ENCODE measurements at places on chromosomes 2 and 18. TPM values are rescaled to one million over a fixed set of nuclear protein-coding genes. Genes with fewer than 3 reads are reported as not detected.

GRCh38 chr2:206462240-206462854 lies 19.0 kb downstream of the ADAM23 start:
- DNase-seq = no peak

- DNase-seq = no peak
Measured at GRCh38 chr18:74951165-74951760, 257.7 kb downstream of the PTGR3 start.

DNA sequence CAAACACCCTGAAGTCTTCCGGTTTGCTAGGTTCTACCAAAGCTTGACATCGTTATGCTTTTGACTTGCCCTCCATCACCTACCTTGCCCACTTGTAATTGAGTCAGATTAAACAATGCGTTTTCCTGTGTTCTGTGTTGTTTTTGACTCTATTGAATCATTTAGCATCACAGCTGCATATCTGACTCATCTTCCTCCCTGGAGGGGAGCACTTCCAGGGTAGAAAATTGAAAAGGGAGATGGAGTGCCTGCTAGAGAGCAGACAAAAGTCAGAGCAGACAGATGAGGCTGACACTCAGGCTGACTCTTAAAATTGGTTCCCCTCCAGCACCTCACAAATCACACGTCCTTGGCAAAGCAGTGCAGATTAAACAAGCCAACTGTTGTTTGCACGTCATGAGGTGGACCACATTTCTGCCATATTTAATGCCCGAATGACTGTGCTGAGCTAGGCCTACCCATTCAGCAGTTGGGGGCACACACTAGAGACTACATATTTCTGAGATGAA lies 2.2 kb downstream of the MPP4 start:
- DNase-seq = no peak

DNA sequence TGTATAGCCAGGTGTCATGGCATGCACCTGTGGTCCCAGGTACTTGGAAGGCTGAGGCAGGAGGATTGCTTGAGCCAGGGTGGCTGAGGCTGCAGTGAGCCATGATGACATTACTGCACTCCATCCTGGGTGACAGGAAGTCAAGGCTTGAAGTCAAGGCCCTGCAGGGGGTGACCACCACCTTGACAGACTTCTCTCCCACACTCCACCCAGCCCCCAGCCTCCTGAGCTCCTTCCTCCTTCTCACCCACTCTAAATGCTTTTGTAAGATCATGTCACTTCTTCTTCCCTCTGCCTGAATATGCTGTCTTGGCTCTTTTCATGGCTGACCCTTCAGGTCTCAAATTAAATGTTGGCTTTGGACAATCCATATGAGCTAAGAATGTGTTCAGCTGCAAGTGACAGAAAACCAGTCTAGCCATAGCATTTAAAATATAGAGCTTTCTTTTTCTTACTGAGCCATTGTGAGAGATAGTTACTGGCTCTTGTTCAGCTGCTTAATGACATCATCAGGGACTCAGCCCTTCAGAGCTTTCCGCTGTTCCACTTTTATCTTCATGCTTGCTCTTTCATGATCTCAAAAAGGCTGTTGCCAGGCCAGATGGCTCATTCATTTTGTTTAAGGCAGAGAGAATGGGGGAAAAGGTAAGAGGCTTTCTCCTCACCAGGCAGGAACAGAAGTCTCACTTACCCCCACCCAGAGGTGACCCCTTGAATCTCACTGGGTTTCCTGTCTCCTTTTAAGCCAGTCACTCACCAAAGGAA lies 36.7 kb upstream of the TTC39C start:
- DNase-seq = no peak

GRCh38 chr2:112996635-112997034 lies 8.6 kb upstream of the IL36A start:
- peak; percentile 89 for DNase-seq

- DNase-seq = no peak
Measured at GRCh38 chr2:181190711-181191110, 210.3 kb downstream of the UBE2E3 start.

DNA sequence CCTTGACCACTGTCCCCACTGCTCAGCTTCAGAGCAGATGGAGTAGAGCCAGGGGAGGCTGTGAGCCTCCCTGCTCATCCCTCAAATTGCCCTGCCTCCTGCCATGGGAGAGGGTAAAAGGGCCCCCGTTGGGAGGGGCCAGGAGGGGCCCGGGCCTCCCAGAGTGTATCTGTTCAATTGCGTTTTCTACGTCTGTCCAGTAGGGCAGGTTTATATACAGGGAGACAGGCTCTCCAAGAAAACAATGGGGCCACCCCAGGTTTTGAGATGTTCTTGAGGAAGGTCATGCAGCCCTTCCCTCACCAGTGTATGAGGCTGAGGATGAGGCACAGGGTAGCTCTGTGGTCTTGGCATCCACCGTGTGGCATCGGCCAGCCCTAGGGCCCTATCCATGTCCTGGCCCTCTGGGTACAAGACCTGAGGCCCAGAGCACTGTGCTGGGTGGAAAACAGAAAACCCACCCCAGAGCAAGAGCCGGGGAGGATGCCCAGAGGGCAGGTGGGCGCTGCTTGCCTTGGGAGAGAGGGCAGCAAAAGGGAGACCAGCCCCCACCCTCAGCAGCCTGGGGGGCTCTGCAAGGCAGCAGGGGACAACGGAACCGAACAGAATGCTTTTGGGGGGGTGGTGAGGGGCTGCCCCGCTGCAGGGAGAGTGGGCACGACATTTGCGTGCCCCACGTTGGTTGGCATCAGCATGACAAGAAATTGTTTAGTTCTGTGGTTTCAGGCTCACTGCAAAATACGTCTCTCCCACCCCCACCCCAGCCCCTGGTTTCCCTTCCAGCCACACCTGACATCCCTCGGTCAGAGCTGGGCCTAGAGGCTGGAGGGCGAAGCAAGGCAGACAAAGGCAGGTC lies 141.5 kb downstream of the ACOXL start:
- no peak for DNase-seq

DNA sequence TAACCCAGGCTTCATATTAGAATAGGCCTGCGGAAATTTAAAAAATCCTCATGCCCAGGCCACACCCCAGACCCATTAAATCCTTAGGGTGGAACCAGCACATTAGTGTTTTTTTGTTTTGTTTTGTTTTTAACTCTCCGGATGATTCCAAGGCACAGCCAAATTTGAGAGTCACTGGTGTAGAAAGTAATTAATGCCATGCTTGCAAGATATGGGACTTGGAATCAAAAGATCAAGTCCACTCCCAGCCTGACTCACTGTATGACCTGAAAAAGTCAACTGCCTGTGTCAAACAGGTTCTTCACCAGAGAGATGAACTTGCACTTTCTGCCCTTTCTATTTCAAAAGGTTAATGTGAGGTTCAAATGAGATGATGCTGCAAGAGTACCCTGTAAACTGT lies 310.3 kb upstream of the LYPD1 start:
- no peak for DNase-seq

- DNase-seq = no peak
Measured at GRCh38 chr2:160909781-160910242, 250.4 kb upstream of the TANK start.

DNA sequence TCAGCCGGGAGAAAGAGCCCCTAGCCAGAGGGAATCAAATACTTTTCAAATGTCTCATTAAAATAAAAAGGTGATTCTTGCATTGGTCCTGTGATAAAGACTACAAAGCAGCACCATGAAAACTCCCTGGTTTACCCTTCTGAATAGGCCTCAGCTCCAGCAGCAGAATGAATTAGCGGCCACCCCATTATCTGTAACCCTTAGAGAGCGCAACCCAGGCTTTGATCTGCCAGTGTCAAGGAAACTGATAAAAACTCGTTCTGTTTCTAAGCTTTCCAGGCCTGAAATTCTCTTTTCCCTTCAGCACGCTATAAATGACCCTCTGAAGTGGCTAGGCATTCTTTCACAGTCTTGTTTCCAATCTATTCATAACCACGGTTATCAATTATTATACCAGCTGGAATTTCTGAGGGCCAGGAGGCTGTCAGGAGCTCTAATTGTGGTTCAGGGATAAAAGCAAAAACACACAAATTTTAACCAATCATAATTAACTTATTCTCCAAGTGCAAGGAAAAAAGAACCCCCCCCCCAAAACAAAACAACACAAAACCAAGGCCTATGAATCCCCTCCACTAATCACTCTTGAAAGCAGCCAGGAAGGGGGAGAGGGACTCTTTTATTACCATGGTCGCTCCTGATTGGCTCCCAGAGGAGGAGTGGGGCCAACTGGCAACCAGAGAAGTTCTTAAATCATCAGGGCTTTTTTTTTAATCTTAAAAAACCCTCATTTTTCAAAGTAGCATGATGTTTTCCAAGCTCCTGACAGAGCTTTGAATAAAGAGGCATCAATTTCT lies 258.9 kb downstream of the CYRIA start:
- DNase-seq = no peak

GRCh38 chr2:20457661-20458630 lies 11.1 kb downstream of the RHOB start:
- DNase-seq = no peak

DNA sequence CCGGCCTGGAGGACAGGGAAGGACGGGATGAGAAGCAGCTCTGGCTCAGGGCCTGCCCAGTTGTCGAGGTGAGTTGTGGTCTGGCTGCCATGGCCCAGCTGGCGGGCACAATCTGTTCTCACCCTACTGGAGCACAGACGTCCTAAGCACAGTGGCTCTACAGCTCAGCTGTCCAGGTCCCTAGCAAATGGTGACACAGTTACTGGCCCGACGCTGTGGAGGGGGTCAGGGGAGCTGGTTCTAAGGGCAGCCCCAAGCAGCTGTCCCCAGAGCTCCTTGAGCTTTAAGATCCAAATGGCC lies 32.9 kb downstream of the KCNK3 start:
- DNase-seq = no peak

DNA sequence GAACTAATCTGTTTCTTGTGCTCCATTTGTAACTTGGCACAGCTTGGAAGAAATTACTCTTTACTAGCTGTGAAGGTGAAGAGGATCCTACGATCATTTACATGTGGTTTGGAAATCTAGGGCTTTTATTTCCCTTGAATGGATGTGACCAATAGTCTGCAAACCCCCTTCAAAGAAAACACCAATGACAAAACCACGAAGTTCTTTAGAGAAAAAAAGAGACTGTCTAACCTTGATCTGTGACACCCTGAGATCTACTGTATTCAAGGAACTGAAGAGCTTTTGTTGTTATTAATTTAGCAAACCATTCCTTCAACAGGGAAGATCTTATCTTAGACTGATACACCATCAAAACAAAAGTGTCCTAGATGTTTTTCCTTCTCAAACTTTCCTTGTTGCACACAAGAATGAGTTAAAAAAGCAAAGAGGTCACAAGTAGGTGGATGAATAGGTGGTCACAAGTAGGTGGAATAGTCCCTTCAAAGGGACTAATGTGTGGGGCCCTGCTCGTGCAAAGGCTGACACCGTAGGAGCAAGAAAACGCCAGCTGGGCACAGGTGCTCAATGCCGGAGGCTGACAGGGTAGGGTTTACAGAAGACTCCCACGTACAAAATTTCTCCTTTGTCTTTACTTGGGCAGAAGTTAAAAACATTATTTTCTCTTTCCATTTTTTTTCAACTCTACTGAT lies 95.6 kb upstream of the ITGB6 start:
- DNase-seq = no peak

DNA sequence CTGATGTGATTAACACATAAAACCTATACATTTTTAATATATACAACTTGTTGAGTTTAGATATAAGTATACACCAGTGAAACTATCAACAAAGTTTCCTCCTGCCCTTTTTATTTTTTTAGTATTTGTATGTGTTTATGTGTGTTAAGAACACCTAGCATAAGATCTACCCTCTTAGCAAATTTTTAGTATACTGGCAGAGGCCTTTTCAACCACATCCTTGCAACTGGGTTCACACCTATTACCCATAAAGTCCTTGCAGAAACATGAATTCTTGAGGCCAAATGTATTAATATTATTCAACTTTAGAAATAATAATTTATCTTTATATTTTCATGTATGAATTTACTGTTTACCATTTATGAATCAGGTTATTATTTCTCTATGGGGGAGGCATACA lies 119.7 kb upstream of the CRIM1 start:
- DNase-seq = no peak

- DNase-seq = no peak
Measured at GRCh38 chr2:7910752-7911151, 771.1 kb upstream of the ID2 start.

GRCh38 chr18:55405893-55406406 lies 182.0 kb downstream of the TCF4 start:
- no peak for DNase-seq

DNA sequence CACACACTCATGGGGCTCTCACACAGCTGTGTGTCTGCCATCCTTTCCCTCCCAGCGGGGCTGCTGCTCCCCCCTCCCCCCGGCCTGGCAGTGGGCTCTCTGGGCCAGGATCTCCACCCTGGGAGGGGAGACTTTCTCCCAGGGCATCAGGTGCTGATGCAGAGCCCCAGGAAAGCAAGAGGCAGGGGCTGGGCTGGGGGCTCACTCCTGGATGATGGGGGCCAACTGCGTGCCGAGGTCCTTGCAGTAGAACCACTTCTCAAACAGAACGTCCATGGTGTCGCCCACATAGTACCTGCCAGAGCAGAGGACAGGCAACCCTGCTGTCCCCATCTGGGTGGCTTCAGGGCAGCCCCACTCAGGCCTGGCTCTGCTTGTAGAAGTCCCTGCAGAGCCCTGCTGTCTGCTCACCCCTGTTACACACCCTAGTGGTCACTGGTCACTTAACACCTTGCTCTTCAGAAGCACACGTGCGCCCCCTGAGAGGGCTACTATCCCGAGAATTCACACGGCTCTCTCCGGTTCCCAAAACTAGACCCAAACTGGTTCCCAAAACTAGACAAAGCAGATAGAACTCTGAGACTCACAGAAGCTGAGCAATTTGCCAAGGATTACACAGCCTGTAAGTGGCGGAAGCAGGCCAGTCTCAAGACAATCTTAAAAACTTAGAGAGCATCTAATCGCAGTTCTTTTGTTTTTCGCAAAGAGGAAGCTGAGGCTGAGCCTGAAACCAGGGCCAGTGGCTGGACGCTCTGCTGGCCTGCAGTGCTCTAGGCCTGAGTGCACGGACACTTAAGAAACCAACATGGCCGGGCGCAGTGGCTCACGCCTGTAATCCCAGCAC lies 6.6 kb upstream of the OXER1 start:
- DNase-seq = no peak

Gene COL5A2
- total RNA-seq = 0.37 TPM

Gene BZW1
- total RNA-seq = 201 TPM

Gene RTN4
- 79.9 TPM for total RNA-seq

Gene ZNF532
- 2.7 TPM for total RNA-seq

Gene GAD1
- total RNA-seq = 1.7 TPM

Gene TUBA3E
- not detected for total RNA-seq

Gene TWIST2
- not detected for total RNA-seq

Gene HTR2B
- 2.2 TPM for total RNA-seq

Gene REG1B
- total RNA-seq = not detected

Gene CRYBA2
- total RNA-seq = not detected

Gene DPP10
- total RNA-seq = not detected

Gene HAAO
- total RNA-seq = not detected

Gene DYNAP
- total RNA-seq = not detected

Gene RAB17
- not detected for total RNA-seq

Gene EHD3
- total RNA-seq = 0.44 TPM

Gene NXPH2
- not detected for total RNA-seq

All from activated CD4-positive, alpha-beta T cell treated with anti-CD3 and anti-CD28 coated beads, Interleukin-2, amount 10 ng/mL, durations not matched to agents 7 days and 5 days (primary cell).